ENCODE measurements at places on chromosomes 1 and 21.

- no peak for DNase-seq
These were observed 16.5 kb upstream of the PSMB2 start for GRCh38 chr1:35657851-35658250.

- DNase-seq, result no peak
These were observed 102.4 kb upstream of the BACE2 start for GRCh38 chr21:41065539-41065938.

- DNase-seq, result no peak
These were observed 4.5 kb upstream of the DDR2 start for GRCh38 chr1:162627662-162628296.

- DNase-seq, result no peak
These were observed 152.0 kb downstream of the ADGRL4 start for GRCh38 chr1:78854556-78854955.

- no peak for DNase-seq
These were observed 31.0 kb upstream of the SOX13 start for GRCh38 chr1:204041803-204042505.

GRCh38 chr1:186183970-186184628 lies 191.0 kb downstream of the TPR start:
- no peak for DNase-seq

DNA sequence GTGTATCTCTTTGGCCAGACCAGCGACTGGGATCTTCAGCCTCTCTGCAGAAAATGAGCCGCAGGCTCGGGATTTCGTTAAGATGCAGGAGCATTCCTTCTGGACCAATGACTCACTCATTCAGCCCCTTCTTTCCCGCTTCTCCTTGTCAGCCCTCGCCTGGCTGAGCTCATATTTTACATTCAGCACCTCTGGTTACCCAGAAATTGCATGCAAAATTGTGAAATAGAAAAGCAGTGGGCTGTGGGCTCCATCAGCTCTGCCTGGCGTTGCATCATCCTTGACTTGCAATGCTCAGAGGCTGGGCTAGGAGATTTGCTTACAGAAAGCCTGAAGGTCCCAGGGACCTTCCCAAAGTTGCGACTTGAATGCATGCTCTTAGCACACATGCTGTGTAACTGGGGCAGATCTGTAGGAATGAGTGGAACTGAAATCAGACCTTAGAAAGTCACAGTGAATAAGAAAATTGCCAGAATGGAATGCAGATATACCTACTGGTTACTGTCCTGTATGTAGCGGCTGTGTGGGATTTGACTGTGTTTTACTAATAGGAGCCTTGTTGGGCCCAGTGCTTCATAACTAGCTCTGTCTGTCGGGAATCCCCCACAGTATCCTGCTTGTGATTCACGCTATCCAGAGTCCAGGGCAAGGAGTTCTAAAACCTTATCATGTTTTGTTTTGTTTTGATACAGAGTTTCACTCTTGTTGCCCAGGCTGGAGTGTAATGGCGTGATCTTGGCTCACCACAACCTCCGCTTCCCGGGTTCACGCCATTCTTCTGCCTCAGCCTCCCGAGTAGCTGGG lies 444.8 kb downstream of the KIF26B start:
- no peak for DNase-seq

DNA sequence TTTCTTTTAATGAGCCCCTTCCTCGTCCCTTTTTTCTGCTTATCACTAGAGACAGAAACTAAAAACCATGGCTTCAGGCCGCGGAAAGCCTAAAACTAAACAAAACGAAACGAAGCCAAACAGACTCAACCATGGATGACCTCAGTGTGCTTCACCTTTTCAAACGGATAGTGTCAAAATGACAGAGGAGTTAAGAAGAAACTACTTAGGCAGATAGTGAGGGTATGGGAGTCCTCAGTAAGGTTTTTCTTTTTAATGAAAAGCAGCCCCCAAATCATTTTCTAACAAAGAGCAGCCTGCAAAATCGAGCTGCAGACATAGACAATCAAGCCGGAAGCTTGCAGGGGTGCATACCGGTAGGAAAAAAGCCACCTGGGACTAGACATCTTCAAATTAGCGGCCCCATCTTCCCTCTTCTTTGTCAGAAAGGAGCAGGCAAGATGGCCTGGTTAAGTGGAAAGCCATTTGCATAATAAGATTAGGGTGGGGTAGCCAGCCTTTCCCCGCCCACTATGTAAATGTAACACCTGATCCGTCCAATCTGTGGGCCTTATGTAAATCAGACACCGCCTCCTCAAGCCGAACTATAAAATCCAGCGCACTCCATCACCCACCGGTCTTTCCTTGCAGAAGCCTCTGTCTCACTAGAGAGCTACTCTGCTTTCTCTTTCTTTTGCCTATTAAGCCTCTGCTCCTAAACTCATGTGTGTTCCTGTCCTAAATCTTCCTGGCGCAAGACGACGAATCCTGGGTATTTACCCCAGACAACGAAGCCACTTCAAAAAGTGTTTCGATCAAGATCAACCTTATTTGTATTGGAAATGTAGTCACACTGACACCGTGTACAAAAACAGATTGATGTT lies 6.2 kb upstream of the ERO1B start:
- DNase-seq, result no peak

DNA sequence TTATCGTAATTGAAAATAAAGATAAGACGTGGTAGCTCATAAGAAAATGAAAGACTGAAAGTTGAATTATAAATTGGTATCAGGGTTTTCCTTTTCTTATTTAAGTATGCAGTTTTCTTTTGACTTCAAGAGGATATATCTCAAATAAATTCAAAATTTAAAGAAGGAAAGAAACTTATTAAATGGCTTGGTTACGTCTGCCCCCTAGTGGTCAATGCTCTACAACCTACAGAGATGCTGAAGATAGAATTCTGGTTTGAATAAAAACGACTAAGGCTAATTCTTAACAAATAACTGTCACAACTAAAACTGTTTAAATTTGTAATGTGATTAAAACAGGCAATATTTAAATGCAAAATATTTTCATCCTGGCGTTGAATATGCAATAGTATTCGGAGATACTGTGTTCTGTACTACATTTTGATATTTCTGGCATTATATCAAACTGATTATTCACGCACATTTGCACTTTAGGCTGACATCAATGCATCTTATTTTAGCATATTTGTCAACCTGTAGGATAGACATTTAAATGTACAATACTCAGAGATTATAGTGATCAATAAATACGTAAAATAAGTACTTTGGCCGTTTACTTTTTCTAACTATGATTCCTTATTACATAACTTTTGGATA lies 26.8 kb downstream of the IFI44 start:
- peak; percentile 55 for DNase-seq

DNA sequence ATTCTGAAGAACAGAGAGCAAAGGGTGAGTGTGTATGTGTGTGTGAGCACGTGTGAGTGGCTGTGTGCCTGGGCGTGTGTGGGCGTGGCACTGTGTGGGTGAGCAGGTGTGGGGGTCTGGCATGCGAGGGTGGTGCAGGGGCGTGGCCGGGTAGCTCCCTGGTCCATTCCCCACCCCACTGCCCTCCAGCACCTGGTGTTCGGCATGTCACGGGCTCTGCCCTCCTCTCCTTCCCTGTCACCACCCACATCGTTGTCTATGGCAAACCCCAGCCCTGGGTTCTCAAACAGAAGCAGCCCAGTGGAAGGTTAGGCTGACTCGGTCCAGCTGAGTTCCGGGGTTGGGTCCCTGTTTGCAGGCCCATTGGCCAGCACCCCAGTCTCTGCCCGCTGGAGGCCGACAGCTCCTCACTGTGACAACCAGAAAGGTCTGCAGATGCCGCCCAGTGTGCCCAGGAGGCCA lies 39.8 kb downstream of the UBE2G2 start:
- DNase-seq, result no peak

DNA sequence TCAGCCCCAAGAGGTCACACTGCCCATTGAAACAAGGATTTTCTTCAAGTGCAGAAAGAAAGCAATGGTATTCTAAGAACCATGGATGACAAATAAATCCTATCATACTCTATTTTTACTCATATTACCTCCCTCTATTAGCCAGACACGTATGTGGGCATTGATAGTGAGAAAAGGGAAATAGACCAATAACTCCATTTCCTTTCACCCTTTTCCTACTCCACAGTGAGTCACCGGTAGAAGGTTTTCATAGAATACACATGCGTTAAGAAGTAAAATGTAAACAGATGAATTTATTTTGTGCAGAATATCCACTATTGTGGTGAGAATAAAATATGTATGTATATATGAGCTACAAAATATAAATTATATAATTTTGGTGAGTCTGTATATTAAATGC lies 568.9 kb upstream of the ADGRL4 start:
- DNase-seq, result no peak

- DNase-seq, result no peak
These were observed at the start of gene NTMT2 for GRCh38 chr1:170145770-170146676. TSS of gene NTMT2 (plus strand) at chr1:170145959. CDS start at chr1:170146108, 149 bp downstream.

DNA sequence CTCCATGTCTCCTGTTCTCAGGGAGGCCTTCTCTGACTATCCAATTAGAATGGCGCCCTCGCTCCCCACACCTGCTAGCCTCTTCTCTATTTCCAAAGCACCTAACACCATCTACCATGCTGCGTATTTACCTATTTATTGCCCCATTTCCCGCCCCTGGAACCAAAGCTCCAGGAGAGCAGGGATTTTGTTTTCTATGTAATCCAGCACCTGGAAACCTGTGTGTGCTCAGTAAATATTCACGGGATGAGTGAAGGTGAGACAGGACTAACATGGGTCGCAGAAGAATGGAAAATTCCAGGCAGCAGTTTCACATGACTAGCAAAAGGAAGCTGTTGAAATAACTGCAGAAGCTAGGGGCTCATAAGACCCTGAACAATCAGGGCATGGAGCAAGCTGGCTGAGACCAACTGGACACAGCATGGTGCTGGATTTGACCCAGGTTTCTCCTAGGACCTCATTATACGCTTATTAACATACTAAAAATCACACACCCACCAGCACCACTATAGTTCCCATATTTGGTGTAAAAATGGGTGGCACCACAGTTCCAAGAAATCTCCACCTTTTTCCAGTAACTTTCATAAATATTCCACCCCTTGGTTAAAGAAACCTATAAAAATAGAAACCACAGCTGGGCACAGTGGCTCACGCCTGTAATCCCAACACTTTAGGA lies 15.1 kb upstream of the TENT5B start:
- DNase-seq, result no peak

DNA sequence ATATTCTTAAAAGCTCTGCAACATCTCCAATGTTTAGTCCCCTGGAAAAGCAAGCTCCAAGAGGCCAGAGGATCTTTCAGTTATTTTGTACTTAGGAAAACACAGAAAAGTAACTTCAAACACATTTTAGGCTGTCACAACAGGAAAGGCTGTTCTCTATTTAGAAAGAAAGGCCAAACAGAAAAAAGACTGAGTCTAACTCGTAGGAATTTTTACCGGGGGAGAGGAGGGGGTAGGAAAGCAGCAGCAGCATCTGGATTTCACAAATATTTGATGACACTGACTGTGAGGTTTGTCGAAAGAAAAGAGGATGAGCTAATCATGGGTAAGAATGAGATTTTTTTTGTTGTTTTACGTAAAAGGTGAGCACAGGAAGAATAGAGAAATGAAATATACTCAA lies 107.1 kb downstream of the EIF4G3 start:
- no peak for DNase-seq

GRCh38 chr21:28771790-28772501 lies 220.7 kb downstream of the LTN1 start:
- no peak for DNase-seq

GRCh38 chr1:154864189-154864975 lies 5.7 kb downstream of the KCNN3 start:
- no peak for DNase-seq

Measured in activated T-cell treated with anti-CD3 and anti-CD28 coated beads, Interleukin-2, amount 50 U/mL, for 4 hours (primary cell).